ENCODE measurements at places on chromosomes 6 and 20. TPM values are rescaled to one million over a fixed set of nuclear protein-coding genes. Genes with fewer than 3 reads are reported as not detected.

PACSIN1 gene
- 0.49 TPM for total RNA-seq

OR2H2 gene
- not detected for total RNA-seq

PLCB4 gene
- 23.4 TPM for total RNA-seq

JAG1 gene
- total RNA-seq = 81.6 TPM

DPPA5 gene
- total RNA-seq = not detected

- no peak for DNase-seq
Observed at GRCh38 chr20:36584018-36584481, 10.7 kb downstream of the TGIF2 start.

- peak; percentile 69 for DNase-seq
Observed at GRCh38 chr6:39792540-39793450, 619 bp downstream of the DAAM2 start.

- DNase-seq = no peak
Observed at GRCh38 chr20:40938020-40938419, 90.6 kb upstream of the TOP1 start.

DNA sequence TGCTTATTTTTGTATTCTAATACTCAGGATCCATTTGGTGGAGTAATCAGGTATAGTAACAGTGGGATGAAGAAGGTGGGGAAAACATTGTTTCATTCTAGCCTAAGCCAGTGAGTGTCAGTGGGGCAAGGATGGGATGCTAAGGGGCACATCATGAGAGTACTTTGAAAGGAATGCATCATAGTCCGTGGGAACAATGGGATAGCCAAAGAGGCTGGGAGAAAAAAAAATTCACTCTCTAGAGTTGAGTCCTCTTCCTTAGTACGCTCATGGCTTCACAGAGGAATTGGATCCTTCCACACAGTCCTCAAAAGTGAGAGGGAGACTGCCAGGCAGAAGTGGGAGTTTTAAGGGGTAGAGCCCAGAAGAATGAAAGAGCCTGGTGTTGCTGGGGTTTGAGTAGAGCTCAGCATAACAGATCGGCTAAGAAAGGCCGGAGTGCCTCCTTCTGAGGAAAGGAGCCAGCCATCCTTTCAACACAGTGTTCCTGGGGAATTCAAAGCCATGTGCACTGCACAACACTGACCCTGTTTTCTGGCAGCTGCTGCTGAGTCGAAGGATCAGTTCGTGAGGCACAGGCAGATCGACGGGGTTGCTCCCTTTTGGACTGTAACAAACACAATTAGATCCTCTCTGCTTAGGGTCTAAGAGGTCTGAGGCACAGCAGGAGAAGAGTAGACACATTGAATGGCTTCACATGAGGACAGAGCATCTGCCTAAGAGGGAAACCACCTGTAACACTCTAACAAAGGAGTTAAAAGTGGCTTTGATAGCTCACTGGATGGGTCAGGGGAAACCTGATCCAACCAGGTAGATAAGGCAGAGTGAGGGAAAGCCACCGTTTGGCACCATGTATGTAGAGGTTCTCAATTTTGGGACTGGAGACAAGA is 61.2 kb downstream of the ELOVL5 start:
- DNase-seq = peak; percentile 67

DNA sequence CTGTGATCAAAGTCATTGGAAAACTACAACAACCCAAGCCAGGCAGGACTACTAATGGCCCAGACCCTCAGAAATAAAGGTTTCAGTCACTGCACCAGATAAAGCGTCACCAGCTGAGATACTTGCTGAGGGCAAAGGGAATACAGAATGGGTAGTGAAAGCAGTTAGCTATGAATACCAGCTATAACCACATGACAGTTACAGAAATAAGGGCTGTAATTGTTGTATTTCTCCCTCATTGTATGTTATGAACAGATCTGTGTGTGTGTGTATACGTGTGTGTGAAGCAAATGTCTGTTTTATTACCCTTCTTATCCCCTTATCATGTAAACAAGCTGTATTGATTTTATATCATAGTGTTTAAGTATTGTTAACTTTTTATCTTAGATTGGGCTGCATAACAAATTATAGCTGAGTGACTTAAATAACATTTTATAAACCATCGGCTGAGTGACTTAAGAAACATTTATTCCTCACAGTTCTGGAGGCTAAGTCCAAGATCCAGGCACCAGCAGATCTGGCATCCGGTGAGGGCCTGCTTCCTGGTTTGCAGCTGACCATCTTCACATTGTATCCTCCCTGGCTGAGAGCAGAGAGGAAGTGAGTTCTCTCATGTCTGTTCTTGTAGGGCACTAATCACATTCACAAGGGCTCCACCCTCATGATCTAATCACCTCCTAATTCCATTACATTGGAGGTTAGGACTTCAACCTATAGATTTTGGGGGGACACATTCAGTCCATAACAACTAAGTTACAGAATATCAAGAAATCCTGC is 46.0 kb upstream of the VSX1 start:
- no peak for DNase-seq

DNA sequence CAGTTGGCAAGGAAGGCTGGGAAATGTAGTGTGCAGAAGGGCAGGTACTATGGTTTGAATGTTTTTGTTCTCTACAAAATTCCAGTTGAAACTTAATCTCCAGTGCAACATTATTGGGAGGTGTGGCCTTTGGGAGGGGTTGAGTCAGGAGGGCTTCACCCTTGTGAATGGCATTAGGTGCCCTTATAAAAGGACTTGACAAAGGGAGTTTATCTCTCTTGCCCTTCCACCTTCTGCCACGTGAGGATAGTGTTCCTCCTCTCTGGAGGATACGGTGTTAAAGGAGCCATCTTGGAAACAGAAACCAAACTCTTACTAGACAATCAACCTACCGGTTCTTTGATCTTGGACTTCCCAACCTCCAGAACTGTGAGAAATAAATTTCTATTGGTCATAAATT is 82.2 kb upstream of the LRFN2 start:
- DNase-seq = no peak

- no peak for DNase-seq
Observed at GRCh38 chr6:87250019-87250418, 72.4 kb upstream of the SMIM8 start.

DNA sequence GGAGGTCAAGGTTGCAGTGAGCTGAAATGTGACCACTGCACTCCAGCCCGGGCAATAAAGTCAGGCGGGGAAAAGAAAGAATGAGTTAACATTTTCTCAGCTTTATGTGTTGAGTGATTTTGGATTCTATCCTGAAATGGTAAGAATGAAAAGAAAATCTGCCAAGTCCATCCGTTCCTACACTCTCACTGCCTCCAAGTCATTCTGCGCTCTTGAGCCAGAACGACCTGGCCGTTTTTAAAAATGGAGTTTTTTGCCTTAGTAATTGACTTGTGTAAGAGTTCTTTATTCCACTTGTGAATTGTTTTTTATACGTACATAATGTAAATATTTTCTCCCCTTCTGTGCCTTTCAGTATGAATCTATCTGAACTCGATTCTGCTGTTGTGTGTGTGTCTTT is 28.7 kb downstream of the DNAJC5 start:
- DNase-seq = no peak

GRCh38 chr20:23187751-23188150 is 101.6 kb upstream of the CD93 start:
- no peak for DNase-seq

DNA sequence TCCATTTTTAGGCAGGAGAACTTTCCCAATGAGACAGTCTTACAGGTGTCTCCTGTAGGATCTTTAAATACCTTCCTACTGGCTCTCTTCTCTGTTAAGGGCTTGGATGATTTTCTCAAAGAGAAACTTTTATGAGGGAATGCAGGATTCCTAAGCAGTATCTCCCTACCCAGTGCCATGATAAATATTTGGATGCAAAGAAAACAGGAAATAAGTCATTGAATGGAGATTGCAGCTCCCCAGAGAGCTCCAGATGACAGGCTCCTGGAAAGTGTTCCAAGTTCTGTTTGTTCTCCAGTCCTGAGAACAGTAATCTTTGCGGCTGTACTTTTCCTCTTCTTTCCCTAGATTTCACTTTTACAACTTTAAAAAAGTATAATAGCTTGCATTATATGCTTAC is 2.4 kb upstream of the SCGN start:
- DNase-seq = no peak

- DNase-seq = no peak
Observed at GRCh38 chr20:18839507-18840247, 26.1 kb downstream of the SCP2D1 start.

DNA sequence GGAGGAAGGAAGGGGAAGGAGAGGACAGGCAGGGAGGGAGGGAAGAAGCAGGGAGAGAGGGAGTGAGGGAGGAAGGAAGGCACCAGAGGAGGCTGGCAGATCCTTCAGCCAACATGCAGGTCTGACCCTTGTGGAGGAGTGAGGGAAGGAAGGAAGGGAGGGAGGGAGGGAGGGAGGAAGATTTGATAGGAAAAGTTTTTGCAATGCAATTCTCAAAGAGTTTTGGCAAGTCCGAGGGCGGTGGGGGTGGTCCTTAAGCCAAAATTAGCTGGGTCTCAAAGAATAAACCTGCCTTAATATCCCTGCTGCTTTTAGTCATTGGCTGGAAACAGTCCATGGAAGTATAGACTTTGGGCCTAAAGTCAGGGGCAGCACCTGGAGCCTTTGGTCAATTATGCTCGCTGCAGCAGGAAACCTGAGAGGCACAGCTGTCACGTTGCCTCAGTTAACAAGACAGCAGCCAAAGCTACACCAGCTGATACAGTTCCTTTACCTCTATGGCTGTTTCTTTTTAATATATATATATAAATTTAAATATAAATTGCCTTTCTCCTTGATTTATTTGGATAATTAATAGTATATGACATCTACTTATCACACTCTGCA is 115.7 kb upstream of the RALGAPA2 start:
- no peak for DNase-seq

DNA sequence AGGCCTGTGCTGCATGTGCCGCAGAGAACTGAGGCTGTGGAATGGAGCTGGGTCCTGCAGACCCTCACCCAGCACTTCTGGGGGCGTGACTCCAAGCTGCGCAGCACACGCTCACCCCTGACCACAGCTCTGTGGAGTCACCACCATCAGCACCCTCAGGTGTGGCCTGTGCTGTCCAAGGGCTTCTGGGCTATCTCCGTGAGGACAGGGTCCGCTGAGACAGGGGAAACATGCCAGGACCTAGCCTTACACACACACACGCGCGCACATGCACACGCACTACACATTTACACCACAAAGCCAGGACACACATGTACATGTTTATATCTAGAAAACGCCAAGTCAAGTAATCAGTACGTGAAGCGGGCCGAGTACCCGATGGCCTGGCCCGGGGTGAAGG is 26.8 kb upstream of the TCFL5 start:
- DNase-seq = no peak

DNA sequence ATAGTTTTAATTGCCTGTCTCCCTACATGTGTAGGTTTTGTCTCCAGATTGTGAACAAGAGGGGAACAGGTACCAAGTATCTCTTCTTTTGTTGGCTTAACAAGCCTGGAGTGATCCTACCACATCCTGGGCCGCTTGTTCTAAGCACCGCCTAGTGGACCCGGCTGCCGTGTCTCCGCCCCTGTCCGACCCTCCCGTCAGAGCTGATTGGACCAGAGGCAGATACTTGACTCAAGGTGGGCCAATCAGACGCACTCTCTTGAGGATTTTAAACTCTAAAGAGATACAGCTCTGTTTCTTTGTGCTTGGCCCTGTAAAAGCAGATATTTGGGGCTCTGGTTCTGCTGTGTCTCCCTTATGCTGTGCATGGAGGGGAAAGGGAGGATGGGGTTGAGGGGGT is 68.2 kb downstream of the PRDM1 start:
- no peak for DNase-seq

DNA sequence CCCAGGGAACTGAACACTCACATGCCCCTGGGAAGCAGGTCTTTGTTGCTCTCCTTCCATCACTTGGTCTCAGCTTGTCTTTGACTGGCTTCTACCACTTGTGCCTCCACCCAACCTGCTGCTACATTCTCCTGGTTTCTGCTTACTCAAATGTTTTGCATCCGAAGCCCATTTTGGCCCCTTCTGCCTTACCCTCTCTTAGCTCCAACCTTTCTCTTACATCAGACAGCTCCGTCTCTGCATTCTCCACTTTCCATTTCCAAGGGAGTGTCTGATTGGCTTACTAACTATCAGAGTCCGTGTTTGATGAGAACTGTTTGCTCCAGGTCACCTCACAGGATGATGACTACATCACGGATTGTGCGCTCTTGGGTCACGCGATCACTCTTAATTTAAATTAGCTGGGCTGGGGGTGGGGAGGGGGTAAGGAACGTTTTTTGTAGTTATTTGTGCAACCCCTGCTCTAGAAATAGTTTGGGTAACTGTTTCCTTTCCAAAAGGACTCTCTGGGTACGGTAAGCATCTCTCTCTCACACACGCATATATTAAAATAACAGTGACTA is 844 bp upstream of the ABRACL start:
- no peak for DNase-seq
